ENCODE measurements at places on chromosomes 5 and 9.

GRCh38 chr5:54861212-54861894 is 124.0 kb downstream of the ESM1 start:
- DNase-seq = no peak

GRCh38 chr5:65832603-65833228 is 93.7 kb upstream of the ERBIN start:
- no peak for DNase-seq

- DNase-seq = no peak
Measured at GRCh38 chr9:6440405-6440804, 27.4 kb downstream of the UHRF2 start.

DNA sequence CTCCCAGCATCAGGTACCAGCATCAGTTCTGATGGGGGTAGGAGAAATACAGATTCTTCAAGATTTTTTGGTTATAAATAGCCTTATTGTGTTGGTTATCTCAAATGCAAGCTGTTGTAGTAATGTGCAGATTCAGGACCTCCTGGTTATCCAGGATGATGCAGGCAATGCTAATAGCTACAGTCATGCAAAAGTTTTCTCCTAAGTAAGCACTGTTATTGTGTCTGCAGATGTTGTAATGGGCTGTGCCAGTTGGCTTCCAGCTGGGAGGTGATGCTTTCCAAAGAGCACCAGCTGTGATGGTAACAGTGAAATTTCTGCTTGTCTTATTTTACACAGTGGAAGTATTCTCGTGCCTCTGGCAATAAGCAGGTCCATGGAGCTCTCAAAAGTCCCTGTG is 719.2 kb upstream of the CTNND2 start:
- no peak for DNase-seq

DNA sequence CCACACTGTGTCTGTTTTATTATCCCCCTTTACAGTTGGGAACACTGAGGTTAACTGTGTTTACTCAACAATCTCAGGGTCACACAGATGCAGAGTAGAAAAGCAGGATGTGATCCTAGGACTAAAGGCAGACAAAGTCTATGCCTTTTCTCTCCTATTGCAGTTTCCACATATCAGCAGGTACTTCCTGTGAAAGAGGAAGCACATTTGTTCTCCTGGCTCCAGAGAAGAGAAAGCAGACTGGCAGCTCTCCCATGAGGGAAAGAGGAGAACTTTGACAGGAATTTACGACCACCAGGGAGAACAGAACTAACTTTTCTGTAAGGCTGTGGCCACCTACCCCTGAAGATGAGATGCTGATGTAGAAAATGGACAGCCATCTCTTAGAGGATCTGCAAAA is 84.2 kb upstream of the TNC start:
- no peak for DNase-seq

DNA sequence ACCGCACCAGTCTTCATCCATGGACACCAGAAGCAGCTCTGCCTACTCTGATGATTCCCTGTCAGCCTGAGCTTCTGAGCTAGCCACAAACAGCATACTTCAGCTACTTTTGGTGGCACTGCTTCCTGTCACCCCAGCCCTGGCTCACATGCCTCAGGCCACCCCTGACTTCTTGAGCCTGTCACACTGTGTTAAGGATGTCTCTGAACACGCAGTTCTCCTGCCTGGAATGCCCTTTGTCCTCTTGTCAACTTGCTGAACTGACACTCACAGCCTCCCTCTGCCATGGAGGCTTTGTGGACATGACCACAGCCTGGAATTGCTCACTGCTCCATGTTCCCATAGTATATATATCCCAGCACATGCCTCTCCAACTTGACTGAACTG is 7.2 kb downstream of the MACROH2A1 start:
- no peak for DNase-seq

GRCh38 chr5:116539222-116539621 is 35.4 kb downstream of the SEMA6A start:
- DNase-seq = no peak

DNA sequence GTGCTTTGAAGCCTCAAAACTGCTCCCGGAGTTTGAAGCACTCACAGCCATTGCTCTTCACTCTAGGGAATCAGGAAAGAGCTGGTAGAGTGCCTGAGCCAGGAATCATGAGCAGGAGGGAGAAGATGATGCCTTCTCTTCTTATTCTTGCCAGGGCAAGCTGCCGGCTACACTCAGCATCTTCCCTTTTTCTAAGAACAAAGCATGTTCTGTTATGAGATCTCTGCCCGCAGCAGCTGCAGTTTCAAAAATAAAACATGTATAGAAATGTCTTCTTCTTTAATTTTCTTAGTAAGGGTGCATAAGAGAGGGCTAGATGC is 57.9 kb upstream of the RICTOR start:
- no peak for DNase-seq

DNA sequence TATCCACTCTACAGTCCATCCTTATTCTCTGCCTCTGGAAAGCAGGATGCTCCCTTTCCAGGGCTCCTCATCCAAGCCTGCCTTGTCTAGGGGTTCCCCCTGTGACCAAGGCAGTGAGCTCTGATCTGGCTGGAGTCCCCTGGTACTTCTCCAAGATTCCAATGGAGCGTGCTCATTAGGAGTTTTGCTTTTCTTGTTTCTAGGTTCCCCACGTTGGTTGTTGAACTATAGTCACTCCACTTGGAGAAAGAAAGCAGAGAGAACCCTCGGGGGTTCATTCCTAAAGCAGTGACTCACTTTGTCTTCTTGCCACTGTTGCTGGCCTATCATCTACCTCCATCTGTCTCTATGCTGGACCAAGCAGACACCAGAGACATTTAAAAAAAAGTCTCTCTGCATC is 192.6 kb downstream of the TLE4 start:
- DNase-seq = no peak
